Activated T-helper 1 cell treated with Interleukin-2 at 50 U/mL for 16 hours (primary cell): ENCODE measurements at places on chromosomes 3 and 15.

DNA sequence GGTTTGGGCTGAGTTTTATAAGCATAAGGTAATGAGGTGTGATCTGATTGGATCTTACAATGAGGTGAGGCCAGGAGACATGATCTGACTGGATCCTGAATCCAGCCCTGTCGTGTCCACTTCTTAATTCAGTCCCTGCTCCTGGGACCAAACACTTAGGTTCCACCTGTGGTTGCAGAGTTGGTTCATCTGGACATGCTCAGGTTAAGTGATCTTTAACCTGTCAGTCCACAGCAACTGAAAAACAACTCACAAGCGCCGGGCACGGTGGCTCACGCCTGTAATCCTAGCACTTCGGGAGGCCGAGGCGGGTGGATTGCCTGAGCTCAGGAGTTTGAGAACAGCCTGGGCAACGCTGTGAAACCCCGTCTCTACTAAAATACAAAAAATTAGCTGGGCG, 679.3 kb upstream of the ALCAM start:
- DNase-seq, result no peak

- DNase-seq, result no peak
Observed at GRCh38 chr3:130711565-130712324, 34.9 kb downstream of the PIK3R4 start.

DNA sequence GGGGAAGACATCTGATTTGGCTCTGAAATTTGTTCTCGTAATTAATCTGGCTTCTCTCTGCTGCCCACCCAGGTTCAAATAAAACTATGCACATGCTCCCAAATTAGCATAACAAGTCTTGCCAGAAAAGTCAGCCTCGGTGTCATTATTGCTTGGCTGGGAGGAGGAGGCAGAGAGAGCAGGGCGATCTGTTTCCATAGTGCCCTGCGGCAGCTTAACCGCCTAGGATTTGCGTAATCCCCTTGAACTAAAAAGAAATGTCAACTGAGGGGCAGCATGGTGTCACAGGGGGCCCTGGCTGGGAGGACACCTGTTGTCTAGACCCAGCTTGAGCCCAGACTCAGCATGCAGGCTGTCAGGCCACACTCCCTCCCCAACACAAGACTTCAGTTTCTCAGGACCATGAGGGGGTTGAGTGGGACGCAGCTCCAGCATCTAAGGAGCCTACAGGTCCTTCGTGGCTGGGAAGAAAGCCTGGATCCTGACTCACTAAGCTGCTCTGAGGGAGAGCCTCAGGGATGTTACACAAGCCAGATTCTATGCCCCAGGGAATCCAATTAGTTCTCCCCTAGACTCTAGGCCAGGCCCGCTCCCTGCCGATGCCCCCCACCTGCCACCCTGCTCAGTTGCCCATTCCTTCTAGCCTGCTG, 17.3 kb downstream of the MRPS11 start:
- no peak for DNase-seq

- DNase-seq, result no peak
Observed at GRCh38 chr15:68310804-68311463, 33.4 kb downstream of the FEM1B start.

- no peak for DNase-seq
Observed at GRCh38 chr15:71679223-71679792, 131.0 kb upstream of the NR2E3 start.

DNA sequence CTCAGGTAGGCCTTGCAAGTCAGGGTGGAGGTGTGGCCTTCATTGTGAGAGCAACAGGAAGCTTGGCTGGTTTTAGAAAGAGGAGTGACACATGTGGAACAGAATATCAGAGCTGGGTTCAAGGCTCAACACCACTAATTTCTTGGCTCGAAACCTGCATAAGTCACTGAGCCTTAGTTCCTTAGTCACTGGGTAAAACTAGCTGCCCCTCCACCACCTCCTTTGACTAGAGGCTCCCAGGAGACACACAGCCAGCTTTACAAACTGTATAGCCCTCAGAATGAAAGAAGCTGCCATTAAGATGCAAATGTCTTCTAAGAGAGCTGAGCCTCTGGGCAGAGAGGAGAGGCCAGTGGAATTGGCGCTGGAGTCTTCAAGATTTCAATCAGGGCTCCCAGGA, 67.7 kb downstream of the CERS3 start:
- DNase-seq, result no peak

GRCh38 chr15:38992506-38992905, 427.9 kb upstream of the RASGRP1 start:
- no peak for DNase-seq

- no peak for DNase-seq
Observed at GRCh38 chr3:115340586-115340985, 193.5 kb upstream of the ZBTB20 start.

GRCh38 chr15:66654739-66655375, 47.2 kb upstream of the SMAD6 start:
- DNase-seq, result no peak

DNA sequence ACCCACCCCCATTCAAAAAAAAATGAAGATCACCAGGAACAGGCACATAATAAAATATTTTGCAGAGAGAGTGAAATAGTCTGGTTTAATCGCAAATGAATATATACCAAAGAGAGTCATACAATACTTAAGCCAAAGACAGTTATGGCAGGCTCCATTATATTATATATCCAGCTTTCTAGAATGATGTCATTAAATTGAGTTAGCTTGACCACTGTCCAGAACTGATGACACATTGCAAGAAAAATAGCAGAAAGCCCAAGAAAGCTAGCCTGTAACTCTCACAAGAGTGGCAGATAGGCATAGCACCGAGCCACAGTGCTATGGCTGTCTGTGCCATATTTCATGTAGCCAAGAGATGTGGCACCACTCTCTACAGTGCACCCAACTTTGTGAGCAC, 231.9 kb upstream of the SEMA6D start:
- DNase-seq, result no peak

DNA sequence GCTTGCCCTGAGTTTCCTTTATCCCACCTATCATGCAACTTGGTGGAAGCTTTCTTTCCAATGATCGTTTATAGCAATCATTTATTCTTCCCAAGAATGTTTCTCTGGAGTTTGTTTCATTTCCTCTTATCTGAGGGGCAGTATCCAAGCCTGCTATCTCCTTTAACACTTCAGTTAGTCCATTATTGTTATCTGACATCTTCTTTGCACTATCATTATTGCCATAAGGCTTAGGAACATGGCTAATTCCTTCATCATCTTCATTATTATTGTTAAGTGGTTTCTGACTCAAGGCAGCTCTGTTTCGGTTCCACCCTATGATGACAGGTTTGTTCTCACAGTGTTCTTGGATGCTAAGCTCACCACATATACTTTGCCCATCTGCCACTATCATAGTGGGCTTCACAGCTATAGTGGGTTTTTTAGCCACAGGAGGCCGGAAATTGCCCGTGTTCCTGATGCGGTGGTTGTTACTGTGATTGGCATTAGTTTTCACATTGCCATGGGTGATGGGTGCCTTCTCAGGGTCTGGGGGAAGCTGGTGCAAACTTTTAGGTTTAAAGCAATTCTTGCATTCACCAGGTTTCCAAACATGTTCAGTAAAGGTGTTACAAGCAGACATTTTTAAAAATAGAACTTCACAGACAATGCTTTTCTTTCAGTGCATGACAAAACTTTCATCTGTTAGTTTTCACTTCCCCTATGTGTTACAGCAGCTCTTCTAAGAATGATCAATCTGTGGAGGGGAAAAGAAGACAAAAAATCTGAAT, 110.6 kb upstream of the TSPAN3 start:
- DNase-seq, result no peak

DNA sequence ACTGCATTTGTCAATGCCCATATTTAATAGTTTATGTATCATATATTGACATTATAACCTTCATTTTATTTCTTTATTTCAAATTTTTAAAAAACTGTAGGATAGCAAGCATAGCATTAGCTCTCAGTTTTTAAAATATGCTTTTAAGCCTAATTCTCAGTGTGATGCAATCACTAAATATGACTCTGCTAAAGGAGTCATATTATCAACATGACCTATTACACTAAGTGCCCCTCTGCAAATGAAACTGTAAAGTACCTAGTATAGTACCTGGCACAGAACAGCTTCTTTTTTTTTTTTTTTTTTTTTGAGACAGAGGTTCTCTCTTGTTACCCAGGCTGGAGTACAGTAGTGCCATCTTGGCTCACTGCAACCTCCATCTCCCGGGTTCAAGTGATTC, 179.4 kb upstream of the CGNL1 start:
- DNase-seq, result no peak

DNA sequence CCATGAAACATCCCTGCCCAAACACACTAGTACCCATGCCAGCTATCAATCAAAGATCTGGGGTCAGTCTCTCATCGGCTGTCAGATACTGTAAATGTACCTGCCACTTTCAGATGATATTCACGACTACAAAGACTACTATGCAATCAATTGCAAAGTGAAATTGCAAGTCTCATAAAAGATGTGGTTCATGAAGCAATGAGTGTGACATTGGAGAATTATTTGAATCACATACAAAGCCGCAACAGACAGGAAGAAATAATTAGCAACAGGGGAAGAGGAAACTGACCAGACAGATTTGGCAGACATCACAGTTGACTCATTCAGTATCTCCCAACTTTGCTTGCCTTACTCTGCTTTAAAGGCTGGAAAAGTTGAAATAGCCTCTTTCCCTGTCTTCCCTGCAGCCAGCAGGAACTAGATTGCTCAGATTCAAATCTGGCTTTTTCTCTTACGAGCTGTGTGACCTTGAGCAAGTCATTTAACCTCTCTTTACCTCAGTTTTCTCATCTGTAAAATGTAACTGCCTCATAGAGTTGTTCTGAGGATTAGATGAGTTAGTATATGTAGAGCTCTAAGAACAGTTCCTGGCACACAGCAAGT, 95.7 kb upstream of the C3orf80 start:
- no peak for DNase-seq

DNA sequence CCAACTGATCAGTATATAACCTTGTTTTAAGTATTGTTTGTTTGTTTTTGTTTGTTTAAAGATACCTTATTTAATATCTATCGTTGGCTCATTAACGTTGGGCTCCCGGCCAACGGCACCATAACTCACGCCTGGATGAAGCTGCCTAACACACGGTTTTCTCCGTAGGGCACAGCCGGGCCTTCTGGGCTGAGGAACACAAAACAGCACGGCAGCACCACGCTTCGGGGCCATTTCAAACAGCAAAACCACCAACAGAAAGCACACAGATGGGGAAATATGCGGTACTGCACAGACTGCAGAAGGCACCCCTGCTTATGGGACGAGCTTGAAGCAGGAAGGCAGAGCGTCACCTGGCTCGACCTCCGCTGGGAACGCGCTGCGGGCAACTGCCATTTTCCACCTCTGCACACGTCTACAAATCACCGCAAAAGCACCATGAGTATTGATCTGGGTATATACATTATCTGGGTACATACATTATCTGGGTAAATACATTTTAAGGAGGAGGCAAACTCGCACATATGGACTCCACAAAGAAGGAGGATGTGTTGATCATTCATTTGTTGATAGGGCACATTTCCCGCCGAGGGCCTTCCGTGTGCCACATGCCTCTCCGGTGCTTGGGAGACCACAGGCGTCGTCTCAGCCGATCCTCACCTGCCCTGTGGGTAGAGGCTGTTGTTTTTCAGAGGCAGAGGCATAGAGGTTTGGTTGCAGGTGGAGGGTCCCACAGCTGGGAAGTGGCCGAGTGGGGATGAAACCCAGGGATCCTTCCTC, 123.7 kb upstream of the ATP2B2 start:
- no peak for DNase-seq

DNA sequence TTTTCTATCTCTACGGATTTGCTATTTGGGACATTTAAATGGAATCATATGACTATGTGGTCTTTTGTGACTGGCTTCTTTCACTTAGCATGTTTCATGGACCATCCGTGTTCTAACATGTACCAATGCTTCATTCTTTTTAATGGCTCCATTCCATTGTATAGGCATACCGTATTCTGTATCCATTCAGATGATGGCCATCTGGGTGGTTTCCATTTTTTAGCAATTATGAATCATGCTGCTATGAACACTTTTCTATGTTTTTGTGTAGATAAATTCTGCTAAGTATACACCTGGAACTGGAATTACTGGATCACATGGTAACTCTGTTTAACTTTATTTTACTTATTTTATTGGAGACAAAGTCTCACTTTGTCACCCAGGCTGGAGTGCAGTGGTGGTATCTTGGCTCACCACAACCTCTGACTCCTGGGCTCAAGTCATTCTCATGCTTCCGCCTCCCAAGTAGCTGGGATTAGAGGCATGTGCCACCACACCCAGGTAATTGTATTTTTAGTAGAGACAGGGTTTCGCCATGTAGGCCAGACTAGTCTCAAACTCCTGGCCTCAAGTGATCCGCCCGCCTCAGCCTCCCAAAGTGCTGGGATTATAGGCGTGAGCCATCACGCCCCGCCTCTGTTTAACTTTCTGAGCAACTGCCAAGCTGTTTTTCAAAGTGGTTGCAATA, 13.4 kb downstream of the UBP1 start:
- no peak for DNase-seq

DNA sequence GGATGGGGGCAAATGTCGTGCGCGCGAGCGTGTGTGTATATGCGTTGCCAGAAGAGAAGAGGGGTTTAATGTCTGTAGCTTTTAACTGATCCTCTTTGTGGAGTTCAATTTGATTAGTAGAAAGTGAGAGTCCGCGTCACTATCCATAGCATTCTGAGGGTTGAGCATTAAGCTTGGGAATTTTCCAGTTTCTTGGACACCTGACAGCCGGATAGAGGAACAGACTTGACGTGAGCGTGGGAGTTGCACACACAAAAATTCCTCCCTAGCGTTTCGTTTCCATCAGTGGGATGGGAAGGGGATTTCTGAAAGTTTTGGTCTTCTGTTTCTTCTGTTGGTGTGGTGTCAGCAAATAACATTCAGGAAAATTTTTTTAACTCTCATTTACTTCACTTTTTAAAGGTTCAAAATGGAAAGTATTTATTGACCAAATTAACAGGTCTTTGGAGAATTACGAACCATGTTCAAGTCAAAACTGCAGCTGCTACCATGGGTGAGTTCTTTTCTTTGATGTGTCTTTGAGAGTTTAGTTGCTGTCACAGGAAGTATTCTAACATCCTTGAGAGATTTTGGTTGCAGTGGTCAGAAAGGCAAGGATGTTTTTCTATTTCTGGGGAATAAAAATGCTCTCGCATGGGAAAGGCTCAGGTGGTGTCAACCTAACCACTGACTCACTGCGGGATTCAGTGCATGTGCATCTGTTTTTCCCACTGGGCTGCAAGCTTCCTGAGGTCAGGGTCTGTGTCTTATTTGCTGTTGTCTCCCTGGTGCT, 841 bp downstream of the POGLUT1 start:
- no peak for DNase-seq

- no peak for DNase-seq
Observed at GRCh38 chr3:9169956-9170850, 79.2 kb downstream of the SRGAP3 start.

DNA sequence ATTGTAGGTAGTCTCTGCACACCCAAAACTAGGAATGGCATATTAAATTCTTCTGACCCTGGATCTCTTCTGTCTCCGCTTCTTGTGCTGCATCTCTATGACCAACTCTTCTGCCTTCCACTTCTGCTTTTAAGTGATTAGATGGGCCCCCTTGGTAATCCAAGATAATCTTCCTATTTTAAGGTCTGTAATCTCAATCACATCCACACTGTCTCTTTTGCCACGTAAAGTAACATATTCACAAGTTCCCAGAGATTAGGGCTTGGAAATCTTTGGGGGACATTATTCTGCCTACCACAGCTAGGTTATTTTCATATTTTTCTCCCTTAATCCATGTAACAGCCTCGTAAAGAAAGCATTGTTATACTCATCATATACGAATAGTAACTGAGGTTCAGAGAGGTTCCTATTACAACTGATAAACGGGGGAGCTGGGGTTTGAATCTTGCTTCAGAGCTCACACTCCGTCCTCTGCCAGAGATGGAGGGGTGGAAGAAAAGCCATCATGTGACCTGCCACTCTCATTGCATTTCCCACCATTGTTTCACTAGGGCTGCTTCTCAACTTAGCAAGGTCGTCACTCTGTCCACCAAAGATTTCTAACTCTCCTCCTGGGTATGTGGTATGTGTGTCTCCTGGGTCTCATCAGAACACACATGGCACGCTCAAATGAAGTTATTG, 6.6 kb upstream of the CD47 start:
- no peak for DNase-seq
